ENCODE measurements at places on chromosomes 1 and 21.

DNA sequence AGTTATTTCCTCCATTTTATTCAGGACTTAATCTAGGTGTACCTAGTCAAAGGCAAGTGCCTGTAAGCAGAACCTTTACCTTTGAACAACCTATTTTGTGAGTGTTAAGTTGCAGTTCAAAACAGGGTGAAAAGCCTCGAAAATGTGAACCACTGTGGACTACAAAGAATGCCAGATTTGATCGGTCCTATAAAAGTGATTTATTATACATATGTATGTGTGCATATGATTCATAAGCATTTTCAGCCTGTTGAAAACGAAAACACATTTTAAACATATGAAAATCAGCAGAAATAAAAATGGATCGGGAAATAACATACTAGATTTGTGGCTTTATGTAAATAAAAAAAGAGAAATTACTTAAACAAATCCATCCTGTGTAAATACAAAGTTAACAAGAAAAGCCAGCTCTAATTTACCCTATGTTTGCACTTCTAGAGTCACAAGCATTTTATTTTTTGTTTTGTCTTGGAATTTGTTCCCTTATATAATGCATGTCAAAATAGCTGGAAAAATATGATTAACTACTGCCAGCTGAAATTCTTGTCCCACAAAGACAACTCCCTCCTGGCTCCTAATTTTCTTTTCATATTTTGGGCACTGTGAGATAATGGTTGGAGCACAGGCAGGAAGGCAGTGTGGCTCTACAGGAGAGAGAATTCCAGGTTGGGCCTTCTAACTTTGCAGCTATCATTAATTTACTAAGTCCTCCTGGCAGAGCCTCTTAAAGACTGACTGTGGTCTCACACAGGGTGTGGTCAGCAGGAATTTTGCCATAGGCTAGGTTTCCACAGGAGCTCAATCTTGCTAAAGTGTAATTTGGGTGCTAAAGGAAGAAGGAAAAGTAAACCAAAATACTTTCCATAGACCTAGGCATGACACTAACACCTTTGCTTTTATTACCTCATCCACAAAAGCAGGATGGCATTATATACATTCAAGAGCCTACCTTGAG is 70.2 kb upstream of the CDC42BPA start:
- DNase-seq: no peak

- DNase-seq: no peak
These were observed 1.7 kb downstream of the ANGPTL3 start for GRCh38 chr1:62599044-62599443.

GRCh38 chr1:150695561-150695960 is 1.4 kb downstream of the GOLPH3L start:
- DNase-seq: no peak

- DNase-seq: no peak
These were observed 726.5 kb upstream of the ADAMTS5 start for GRCh38 chr21:27693376-27693775.

DNA sequence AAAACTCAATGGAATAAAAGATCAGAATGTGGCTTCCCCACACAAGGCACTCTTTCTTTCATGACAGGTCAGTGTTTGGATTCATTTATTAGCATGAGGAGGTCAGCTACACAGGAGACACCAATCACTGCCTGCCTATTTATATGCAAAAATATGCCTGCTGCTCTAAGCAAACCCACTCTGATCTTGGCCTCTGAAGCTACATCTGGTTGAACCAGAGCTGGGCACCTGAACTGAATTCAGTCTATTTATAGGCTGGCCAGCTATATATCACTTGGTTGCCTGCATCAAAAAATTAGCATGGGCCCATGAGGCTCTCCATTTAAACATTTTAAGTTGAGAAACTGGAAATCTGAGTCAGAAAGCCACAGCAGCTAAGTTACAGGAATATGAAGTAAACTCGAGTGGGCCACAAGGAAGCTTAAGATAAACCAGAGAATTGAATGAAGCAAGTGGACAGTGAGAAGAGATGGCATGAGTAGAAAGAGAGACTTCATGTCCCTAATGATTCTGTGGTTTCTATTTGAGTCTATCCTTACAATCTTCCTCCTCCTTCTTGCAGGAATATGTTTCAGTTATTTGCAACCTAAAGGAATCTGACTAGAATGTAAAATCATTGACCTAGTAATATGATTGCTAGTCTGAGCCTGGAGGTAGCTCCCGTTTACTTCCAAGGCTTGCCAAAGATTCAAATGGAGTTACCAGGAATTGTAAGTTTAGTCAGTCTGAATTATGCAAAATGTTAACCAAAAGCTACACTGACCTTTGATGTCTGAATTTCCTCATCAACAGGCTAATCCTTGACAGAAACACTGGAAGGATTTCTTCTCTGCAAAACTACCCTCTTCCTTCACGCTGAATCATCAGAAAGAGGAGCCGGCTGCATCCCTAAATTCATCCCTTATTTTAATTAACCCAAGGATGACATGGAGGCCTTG is 17.7 kb downstream of the DDAH1 start:
- DNase-seq: no peak

- DNase-seq: no peak
These were observed 5.3 kb downstream of the DISP3 start for GRCh38 chr1:11484321-11484655.

- no peak for DNase-seq
These were observed 12.6 kb downstream of the B3GALT5 start for GRCh38 chr21:39625211-39625895.

- DNase-seq: no peak
These were observed 35.4 kb upstream of the LHX4 start for GRCh38 chr1:180194546-180195207.

GRCh38 chr1:241787691-241788090 is 60.3 kb upstream of the EXO1 start:
- no peak for DNase-seq

DNA sequence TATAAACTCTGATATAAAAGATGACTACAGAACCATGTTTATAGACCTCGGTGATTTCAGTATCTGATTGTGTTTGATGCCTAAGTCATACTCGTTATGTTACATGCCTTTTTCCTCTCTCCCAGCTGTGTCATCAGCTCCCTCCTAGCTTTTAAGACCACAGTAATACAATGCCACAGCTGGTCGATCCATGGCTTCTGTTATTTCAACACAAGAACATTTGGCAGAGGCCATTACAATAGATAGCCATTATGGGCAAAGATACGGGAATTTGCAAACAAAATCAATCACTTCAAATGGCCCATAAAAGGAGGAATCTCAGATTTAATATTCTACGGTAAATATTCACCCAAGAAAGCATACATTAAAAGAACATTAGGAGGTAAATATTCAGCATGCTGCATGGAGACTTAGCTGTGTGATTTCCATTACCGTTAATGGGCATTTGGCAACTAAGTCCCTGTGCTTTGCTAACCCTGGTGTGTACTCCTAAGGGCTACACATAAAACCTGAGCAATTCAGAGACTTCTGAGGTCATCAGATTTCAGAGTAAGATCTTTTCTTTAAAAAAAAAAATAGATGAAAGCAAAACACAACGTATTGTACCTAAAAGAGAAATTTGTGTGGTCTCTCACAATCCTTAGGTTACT is 153.4 kb downstream of the PIGK start:
- no peak for DNase-seq

All from stimulated activated CD4-positive, alpha-beta T cell treated with anti-CD3 and anti-CD28 coated beads, TNF-alpha, amount 100 ng/mL, for 1 hour (primary cell).